Activated CD4-positive, alpha-beta memory T cell treated with anti-CD3 and anti-CD28 coated beads for 36 hours (primary cell): ENCODE measurements at places on chromosomes 3 and 15.
A peak's percentile ranks its signal among the peaks of the same experiment; 100 is the strongest.

GRCh38 chr3:102790747-102791325 is 356.0 kb downstream of the ZPLD1 start:
- H3K4me3 ChIP-seq: no peak overlapping the region
- DNase-seq: no peak
- no peaks in the 10 kb centered on the region for H3K4me1 ChIP-seq
- H3K36me3 ChIP-seq: no peaks in the 10 kb centered on the region
- no peak overlapping the region for H3K27ac ChIP-seq

DNA sequence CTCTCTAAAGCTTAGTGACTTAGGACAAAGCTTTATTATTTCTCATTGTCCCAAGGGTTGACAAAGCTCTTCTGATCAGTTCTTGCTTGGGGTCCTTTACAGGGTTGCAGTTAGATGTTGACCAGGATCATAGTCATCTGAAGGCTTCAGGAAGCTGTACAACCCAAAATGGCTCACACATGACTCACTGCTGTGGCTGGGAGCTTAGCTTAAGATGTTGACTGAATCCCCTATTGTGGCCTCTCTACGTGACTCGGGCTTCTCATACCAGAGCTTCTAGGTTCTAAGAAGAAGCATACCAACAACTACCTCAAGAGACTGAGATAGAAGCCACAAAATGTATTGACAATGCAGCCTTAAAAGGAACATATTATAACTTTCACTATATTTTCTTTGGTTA is 569.6 kb upstream of the ROBO2 start:
- no peak overlapping the region for H3K4me3 ChIP-seq
- no peak overlapping the region for H3K27ac ChIP-seq
- no peak for DNase-seq
- no peaks in the 10 kb centered on the region for H3K36me3 ChIP-seq

DNA sequence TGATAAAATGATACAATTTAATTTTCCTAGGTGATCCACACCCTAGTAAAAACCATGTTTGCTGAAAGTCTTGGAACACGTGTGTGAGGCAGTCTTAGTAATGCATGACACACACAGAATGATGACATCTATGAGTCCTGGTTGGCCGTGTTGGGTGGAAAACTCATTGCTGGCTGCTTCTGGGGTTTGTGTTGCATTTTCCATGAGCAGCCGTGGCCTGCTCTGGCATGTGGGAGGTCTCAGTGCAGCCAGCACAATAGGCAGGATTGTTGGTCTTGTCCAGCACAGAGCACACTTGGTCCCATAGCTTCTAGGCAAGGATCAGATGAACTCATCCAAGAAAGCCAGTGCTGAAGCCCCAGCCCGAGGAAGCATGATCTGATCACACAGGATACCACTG is 172.8 kb upstream of the UBE3A start:
- no peak overlapping the region for H3K4me3 ChIP-seq
- H3K27me3 ChIP-seq: no peaks in the 10 kb centered on the region
- H3K4me1 ChIP-seq: no peaks in the 10 kb centered on the region

DNA sequence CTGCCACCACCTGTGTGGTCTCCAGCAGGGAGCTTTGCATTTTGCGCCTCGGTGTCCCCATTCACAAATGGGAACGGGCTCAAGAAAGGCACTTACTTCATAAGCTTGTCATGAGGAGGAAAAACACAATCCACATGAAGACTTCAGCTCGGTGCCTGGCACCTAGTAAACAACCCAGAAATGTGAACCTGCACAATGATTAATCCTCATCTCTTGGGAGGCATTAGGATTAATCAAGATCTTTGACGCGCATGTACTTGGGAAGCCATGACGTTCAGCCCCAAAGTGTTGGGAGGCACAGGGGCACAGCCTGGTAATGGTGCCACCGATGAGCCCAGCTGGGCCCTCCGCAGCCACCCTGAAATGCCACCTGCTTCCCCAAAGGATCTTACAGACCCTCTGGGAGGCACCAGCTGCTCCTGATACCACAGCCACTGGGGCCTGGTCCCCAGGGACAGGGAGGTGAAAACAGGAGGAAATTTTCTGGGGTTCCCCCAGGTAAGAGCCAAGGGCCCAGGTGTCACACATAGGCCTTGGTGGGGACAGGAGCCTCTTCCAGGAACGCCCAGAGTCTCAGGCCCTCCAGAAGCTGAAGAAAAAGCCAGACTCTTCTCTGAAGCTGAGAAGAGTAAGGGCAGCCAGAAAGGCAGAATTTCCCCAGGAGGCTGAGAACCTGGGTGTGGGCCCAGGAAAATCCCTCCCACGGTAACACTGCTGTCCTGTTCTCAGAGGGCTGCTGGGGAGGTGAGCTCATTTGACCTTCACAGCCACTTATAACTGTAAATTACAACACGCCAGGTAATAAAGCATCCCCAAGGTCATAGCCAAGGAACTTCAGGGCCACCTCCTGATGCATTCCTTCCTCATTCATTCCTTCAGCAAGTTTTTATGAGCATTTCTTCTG is 507.5 kb downstream of the SHQ1 start:
- H3K36me3 ChIP-seq: no peaks in the 10 kb centered on the region
- peak; percentile 18 for DNase-seq
- H3K27ac ChIP-seq: no peak overlapping the region
- H3K4me3 ChIP-seq: no peak overlapping the region

- H3K4me3 ChIP-seq: no peak overlapping the region
- no peaks in the 10 kb centered on the region for H3K36me3 ChIP-seq
- no peaks in the 10 kb centered on the region for H3K27me3 ChIP-seq
- peaks cover 13% of the 10 kb centered on the region for H3K4me1 ChIP-seq
- no peak for DNase-seq
Observed at GRCh38 chr3:25897019-25897418, 107.1 kb downstream of the OXSM start.

- no peak for DNase-seq
- H3K4me3 ChIP-seq: no peak overlapping the region
- no peaks in the 10 kb centered on the region for H3K36me3 ChIP-seq
- peaks cover 19% of the 10 kb centered on the region for H3K27me3 ChIP-seq
Observed at GRCh38 chr15:89429023-89429422, 67.4 kb downstream of the RHCG start.
